Activated CD8-positive, alpha-beta memory T cell treated with anti-CD3 and anti-CD28 coated beads, Interleukin-2, amount 50 U/mL, for 4 hours (primary cell): ENCODE measurements at places on chromosomes 2 and 18.
A peak's percentile ranks its signal among the peaks of the same experiment; 100 is the strongest.

DNA sequence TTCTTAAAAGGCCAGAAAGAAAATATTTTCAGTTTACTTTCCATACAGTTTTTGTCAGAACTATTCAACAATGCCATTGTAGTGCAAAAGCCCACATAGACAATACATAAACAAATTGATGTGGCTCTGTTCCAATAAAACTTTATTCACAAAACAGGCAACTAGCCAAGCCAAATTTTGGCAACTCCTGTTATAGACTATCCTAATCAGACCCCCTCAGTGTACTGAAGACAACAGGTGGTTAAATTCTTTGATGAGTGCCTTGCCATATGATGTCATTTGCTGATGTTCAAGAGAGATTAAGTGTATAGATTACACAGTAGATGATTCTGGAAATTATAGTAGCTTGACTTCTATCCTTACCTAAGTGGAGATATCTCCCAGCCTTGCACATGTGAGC, 83.4 kb downstream of the FANCL start:
- DNase-seq: no peak

DNA sequence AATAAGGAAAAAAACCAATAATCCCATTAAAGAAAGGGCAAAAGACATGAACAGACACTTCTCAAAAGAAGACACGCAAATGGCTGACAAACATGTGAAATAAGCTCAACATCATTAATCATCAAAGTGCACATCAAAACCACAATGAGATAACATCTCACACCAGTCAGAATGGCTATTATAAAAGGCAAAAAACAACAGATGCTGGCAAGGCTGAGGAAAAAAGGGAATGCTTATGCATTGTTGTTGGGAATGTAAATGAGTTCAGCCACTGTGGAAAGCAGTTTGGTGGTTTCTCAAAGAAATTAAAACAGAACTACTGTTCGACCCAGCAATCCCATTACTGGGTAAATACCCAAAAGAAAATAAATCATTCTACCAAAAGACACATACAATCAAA, 285.6 kb downstream of the NR4A2 start:
- no peak for DNase-seq

- DNase-seq: no peak
Measured at GRCh38 chr2:207674266-207674774, 37.1 kb upstream of the CCNYL1 start.

GRCh38 chr2:132901661-132902060, 231.7 kb upstream of the LYPD1 start:
- no peak for DNase-seq

DNA sequence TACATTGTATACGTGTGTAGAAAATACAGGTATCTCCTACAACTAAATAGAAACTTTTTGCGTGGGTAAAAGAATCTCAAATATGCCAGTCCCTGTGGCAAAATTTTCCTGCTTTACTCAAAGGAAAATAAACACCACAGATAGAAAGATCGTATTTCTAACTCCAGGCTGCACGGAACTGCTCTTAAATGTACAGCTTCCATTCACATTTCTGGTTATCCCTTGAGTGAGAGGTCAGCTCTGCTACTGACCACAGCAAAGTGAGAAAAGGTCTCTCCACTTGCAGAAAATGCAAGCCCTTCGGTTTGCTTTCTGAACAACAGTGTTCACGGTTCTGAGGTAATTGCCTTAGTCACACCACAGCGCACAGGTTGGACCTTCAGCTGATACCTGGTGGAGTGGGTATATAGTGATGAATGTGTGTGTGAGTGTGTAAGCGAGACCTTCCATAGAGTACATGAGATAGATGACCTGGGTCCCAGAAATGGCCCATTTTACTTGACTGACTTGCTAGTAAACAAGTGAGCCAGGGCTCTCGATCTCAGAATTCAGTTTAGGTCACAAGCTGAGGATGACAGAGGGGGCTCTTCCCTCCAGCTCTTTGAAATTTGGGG, 52.1 kb downstream of the ALPK2 start:
- no peak for DNase-seq

GRCh38 chr2:144431392-144431783, 88.5 kb downstream of the ZEB2 start:
- no peak for DNase-seq

DNA sequence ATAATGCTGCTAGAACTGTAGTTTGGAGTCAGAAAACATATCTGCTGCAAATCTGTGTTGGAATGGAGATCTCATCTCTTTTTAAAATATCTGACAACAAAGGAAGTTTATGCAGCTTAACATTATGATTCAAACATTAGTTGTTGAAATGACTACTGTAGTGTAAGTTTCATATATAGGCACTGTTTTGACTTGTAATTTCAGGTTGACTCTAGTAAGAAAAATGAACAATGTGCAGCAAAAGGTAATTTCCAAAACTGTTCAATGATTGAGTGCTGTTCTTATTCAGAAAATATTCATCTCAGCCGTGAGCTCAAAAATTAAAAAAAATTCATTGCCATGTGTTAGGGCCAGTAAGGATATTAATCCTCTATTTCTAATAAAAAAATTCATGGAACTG, 48.5 kb downstream of the CCDC138 start:
- DNase-seq: no peak

GRCh38 chr2:221397187-221397586, 174.9 kb downstream of the EPHA4 start:
- no peak for DNase-seq

DNA sequence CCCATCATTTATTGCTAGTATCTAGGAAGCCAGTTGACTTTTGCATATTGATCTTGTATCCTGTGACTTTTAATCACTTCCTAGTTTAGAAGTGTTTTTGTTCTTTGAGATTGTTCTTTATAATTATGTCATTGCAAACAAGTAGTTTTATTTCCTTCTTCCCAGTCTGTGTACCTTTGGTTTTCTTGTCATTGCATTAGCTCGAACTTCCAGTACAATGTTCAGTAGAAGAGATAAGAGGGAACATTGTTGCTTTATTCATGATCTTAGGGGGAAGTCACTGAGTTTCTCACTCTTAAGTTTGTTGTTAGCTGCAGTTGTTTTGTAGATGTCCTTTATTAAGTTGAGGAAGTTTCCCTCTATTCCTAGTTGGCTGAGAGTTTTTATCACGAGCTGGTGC, 61.0 kb downstream of the TRAPPC12 start:
- no peak for DNase-seq

DNA sequence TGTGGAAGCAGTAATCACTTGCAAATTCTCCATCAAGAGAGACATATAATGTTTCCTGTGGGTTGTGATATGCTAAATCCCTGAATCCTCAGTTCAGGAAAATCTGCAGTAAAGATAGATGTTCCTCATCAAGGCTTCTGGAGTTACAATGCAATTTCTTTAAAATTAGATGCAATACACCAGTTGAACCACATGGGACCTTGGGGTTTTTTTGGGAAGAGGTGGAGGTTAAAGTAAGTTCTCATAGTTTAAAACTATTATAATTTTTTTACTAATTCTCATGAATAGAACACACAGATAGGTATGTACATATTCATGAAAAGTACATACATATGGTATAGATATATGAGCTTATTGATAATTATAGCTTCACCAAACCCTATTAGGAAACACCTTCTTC, 496.2 kb downstream of the SATB2 start:
- DNase-seq: no peak

GRCh38 chr18:54878659-54879358, 50.5 kb downstream of the RAB27B start:
- no peak for DNase-seq

DNA sequence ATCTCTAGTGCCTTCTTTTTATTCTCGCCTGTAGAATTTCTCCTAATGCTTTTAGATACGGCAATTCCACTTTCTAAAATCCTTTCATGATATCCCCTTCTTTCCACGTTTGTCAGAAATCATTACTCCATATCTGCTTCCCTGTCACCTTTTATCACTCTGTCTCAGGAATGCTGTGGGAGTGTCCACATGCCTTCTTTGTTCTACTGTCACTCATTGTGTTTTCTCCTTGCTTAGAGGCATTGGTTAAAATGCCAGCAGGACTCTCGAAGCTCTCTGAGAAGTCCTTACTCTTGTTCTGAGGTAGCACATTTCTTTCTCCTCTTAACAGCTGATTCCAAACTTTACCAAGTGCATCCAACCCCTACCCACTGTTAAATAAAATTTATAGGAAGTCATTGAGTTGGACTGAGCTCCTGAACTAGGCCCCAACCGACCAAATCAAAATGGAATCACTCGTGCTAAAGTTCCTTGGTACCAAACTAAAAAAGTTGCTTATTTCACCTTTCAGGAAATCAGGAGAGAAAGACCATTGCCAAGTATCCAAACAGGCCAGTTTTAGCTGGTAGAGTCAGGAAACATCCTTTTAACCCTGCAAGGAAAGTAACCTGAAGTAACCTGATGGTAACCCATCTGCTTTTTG, 10.6 kb upstream of the GALNT5 start:
- DNase-seq: no peak

GRCh38 chr2:17644997-17645720, 104.7 kb downstream of the VSNL1 start:
- no peak for DNase-seq

DNA sequence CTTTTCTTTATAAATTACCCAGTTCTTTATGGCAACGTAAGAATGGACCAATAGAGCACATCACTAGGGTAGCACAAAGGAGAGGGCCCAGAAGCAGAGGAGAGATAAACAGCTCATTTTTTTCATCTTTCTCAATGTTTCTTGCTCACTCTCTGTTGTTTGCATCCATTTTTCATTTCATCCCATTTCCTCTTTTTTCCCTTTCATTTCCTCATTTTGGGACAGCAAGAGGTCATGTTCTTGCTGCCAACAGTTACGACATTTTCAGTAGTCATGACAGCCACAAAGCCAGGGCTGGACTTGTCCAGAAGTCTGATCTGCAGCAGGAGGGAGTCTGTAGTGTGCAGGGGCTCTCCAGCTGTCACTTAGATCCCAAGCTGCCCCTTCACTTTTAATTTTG, 52.7 kb upstream of the CYP1B1 start:
- DNase-seq: no peak

- DNase-seq: no peak
Measured at GRCh38 chr2:197128897-197129296, 181.7 kb downstream of the ANKRD44 start.

GRCh38 chr2:135974036-135974435, 11.4 kb downstream of the DARS1 start:
- no peak for DNase-seq

DNA sequence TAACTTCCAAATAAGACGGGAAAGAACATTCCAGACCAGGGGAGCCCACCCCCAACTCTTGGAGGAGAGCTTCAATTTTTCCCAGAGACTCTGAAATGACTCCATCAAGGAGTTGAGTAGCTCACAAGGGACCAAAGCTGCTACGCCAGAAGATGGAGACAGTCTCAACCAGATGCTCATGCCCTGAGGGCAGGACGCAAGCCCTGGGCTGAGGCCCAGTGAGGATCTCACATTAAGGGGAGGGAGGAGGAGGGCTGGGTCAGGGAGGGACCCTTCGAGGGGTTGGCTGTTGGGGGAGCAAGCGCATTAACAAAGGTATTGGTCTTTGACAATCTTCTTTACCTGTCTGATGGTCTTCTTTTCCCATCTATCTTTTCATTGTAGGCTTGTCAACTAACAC, 141.3 kb upstream of the SLC1A4 start:
- no peak for DNase-seq

DNA sequence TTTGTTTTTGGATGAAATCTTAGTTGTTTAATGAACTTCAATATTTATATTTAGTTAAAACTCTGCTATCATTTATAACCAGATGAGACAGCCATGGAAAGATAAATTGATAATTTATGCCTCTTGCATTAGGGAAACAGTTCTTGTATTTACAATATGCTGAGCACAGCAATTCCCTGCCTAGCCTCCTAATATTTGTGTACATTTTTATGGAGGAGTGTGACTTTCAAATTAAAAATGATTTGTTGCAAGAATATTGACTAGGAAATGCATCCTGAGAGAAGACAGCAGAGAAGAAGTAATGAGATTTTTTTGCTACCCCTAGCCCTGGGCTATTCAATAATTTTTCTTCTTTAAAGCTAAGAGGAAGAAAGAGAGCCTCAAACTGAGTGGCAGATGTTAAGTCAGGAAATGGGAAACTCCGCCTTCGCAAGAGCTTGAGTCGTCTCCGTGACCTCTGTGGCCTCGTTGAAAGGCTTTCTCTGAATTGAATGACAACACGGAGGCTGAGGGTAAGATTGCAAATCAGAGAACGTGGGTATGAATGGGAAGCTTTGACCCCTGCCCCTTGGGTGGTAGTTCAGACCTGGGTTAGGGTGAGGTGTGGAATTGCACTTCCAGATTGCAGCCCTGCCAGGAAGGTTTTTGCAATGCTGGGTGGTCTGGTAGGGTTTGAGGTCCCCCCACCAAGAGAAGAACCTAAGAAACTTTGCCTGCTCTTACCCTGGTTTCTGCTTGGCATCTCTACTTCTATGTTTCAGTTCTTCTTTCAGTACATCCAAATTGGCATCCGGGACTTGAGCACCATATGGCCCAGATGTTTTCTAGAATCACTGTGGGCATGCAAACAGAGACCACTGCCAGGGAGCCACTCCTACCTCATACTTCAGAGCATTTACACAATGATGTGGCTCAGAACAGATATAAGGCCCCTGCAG, 210.3 kb upstream of the RBMS1 start:
- DNase-seq: peak; percentile 15

- DNase-seq: no peak
Measured at GRCh38 chr2:220880623-220881596, 691.2 kb downstream of the EPHA4 start.

- DNase-seq: no peak
Measured at GRCh38 chr18:48396561-48396960, 12.6 kb downstream of the ZBTB7C start.

DNA sequence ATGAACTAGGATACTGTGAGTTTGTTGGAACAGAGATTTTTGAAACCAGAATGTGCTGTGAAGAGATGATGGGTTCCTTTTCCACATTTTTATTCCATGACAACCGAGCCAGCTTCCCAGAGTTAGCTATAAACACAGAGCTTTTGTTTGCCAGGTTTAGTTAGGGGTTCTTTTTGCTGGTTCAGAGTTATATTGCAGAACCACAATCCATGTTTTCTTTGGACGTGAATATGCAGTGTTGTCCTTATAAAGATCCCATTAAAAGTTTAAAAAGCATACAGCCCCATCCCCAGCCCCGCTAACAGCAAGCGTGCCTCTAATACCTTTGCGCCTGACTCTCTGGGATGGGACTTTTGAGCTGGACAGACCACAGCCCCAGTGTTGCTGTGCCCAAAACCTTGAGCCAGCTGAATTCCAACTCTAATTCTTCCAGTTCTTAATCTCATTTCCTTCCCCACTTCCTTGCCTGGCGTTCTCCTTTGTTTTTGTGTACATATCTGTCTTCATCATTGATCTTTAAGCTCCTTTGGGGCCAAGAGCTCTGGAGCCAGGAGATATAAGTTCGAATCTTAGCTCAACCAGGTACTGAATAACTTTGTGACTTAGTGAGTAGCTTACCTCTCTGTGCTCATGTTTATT, 72.3 kb downstream of the SPATS2L start:
- no peak for DNase-seq

GRCh38 chr18:60893355-60894097, 439.7 kb upstream of the CDH20 start:
- DNase-seq: no peak

GRCh38 chr18:64474773-64475172, 325.9 kb upstream of the LINC00305 start:
- DNase-seq: no peak
